ENCODE measurements at places on chromosomes 1 and 21.

GRCh38 chr1:38005195-38006007, at the start of gene FHL3:
TSS of gene FHL3 (minus strand) at chr1:38005514. CDS start at chr1:37999412, 6,102 bp downstream.
- DNase-seq, result no peak

DNA sequence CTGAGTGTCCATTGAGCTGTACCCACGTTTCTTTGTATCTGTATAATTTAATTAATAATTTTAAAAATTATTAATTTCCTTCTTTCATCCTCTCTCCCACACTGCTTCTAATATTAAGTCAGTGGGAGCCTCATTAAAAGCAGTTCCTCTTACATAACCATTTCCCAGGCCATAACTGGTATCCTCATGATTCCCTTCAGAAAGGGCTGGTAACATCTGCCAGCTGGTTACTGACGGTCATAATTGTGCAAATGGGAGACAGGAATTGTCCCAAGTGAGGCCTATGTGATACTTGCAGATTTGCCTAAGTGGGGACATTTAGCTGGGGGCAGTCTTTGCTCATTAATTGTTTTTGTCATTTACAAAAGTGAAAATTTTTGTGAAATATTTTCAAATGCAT, 69.0 kb upstream of the SPAG17 start:
- DNase-seq, result no peak

- no peak for DNase-seq
Observed at GRCh38 chr1:32759997-32760623, 57.0 kb downstream of the YARS1 start.

- DNase-seq, result no peak
Observed at GRCh38 chr1:9809100-9809510, 14.7 kb downstream of the CLSTN1 start.

GRCh38 chr1:185073725-185074124, 28.4 kb downstream of the RNF2 start:
- no peak for DNase-seq

Measured in HCEC 1CT (cell line).